AG04449 (cell line): ENCODE measurements at places on chromosomes 3 and 15.

- DNase-seq: no peak
Measured at GRCh38 chr3:2838546-2839157, 271.5 kb downstream of the IL5RA start.

GRCh38 chr3:80159990-80160506 is 392.2 kb upstream of the ROBO1 start:
- DNase-seq: no peak

DNA sequence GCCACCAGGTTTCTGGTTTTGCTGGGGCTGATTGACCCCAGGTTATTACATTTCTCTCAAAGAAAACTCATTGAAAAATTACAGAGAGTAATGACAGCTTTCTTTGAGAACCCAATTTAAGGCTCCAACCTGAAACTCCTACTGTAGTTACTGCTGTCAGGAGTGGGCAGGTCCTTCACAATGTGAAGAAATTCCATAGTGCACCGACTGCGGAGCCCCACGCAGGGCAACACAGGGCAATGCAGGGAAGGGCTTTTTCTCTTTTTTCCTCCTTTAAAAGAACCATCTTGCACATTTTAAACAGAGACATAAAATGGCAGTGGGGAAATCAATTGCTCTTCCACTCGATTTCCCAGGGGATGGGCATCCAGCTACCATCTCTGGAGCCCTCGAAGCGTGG is 74.3 kb downstream of the NUP210 start:
- no peak for DNase-seq

DNA sequence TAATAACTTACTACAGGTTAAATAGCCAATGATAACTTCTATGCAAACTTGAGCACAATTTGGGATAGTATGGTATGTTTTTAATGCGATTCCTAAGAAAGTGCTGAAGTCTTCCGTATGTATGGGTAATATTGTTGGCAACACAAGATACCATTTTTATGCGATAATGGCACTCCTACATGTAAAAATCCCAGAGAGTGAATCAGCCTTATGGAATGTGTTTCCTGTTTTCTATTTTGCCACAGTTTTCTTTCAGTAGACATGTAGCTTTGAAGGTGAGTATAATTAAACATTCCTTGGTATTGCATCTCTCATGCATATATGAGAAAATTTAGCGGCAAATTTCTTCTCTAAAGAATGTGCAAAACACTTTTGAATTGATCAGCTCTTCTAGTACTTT is 396.8 kb upstream of the AZI2 start:
- DNase-seq: no peak

DNA sequence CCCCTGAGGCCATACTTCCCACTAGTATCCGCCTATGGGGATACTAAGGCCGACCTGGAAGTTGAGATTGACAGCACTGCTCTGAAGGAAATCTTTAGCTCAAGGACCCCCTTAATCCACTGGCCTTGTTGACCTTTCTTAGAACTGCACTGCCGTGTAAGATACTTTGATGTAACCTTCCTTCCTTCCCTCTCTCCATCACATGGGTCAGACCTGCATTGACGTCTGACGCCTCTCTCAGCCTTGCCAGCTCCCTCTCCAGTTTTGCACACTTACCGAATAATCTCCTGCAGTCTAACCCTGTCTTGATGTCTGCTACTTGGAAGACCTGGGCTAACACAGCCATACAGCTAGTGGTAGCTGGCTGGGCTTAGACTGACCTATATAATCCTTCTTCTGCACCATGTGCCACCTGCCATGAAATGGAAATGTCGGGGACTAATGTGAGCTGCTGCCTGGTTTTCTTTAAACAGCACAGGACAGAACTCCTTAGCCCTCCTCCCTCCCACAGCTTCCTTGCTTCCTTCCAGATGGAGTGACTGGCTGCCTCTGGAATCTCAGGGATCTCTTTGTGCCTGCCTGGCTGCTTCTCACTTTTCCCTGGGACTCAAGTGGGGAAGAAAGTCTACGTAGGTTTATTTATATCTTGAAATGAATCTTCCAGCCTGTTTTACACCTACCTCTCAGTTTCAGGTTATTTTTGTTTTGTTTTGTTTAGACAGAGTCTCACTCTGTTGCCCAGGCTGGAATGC is 39.2 kb upstream of the HERC1 start:
- no peak for DNase-seq

GRCh38 chr3:110752307-110752706 is 319.3 kb upstream of the NECTIN3 start:
- no peak for DNase-seq

DNA sequence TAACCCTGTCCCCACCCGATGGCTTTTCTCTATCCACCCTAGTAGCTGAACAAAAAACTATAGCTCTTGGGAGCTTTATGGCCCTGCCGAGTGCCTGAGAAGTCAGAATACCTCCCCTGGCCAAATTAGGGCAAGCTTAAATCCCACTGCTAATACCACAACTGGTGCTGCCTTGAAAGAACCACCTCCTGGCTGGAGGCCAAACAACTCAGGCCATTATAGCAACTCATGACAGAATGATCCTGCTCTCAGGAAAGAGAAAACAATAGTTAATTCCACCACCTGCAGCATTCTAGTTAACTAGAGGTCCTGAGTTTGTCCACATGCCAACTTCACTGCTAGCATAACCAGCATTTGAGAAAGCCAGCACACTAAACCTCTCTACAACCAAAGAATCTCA is 123.2 kb downstream of the RTP4 start:
- DNase-seq: no peak

DNA sequence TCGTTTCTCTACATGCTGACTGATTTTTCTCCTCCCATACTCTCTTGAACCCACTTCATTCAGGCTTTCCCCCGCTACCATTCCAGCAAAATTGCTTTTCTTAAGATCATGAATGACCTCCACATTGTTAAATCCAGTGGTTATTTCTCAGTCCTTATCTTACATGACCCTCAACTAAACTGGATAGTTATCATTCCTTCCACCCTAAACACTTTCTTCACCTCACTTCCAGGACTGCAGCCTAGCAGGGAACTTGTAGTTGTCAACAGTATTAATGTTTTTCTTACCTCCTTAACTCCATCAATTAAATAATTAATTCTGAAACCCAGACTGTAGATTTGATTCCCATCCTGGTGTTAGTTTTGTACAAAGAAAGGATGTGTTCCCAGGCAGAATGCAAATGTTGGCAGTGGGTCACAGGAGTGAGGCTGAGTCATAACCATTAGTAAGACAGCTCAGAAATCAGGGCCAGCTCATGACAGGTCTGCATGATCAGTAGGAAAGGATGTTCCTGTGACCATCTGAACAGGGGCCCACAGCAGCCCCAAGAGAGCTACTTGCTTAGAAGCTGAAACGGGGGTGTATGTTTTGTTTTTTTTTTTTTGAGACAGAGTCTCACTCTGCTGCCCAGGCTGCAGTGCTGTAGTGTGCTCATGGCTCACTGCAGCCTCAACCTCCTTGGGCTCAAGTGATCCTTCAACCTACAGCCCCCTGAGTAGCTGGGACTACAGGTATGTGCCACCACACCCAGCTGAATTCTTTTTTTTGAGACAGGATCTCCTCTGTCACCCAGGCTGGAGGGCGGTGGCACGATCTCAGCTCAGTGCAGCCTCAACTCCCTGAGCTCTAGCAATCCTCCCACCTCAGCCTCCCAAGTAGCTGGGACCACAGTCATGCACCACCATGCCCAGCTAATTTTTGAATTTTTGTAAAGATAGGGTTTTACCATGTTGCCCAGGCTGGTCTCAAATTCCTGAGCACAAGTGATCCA is 9.1 kb downstream of the BCL2L10 start:
- peak; percentile 78 for DNase-seq

DNA sequence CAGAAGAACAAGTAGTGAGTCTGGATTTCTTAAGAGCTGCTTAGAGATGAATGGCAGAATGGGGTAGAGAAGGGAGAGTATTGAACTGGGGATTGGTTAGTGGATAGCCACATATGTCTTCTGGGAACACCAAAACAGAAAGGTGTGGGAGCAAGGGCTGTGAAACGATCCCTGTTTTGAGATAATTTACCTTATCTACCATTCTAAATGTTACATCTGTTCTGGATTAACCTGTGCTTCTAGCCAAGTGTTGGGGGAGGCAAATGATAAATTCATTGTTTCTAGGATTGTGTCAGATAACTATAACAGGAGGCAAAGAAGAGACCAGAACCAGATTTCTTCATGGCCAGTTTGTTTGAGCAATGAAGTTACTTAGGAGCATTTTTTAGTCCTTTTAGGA is 8.4 kb downstream of the NR1D2 start:
- DNase-seq: no peak

DNA sequence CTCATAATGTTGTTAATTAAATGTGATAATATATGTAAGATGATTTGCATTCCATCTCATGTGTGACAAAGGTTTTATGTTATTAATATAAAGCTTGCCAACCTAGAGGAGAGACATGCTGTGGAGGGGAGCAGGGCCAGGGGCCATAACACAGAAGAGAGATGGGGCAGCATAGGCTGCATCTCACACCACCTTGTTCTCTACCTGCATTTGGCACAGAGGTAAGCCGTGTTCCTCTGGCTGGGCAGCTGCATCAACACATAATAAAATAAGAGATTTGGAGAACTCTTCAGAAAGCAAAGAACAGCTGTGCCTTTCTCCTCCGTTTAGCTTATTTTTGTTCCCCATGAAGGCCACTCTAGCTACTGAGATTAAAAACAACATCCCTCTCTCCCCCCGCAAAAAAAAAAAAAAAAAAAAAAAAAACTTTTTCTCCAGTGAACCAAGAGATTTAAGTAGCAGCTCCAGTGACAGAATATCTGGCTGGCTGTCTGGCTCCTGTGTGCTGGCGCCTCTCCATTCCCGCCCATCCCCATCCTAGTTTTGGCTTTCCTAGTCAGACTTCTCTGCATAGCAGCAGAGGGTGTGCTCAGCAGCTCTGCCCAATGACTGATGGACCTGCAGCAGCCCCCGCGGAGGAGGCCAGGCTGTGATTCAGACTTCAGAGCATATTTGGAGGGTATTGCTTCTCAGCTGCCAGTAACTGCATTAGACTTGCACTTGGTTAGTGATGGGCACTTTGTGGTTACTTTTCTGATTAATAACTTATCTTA is 52.2 kb upstream of the STXBP5L start:
- peak; percentile 63 for DNase-seq

DNA sequence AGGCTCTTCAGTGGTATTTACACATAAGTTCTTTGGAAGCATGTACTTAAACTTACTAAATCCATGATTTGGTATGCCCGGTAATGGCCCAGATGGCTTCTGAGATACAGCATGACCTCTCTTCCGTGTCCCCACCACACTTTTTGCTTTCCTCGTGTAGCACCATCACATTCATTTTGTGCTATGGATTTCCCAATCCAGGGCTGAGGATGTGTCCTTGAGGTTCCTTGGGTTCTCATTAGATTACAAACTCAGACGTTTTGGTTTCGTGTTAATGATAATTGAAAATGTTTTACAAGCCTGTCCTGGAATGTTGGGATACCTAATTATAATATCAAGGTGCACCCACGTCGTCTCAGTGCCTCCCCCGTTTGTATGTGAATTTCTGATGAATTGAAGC is 7.3 kb downstream of the ABHD2 start:
- DNase-seq: no peak

GRCh38 chr3:197135212-197135611 is 105.6 kb upstream of the MELTF start:
- DNase-seq: no peak

DNA sequence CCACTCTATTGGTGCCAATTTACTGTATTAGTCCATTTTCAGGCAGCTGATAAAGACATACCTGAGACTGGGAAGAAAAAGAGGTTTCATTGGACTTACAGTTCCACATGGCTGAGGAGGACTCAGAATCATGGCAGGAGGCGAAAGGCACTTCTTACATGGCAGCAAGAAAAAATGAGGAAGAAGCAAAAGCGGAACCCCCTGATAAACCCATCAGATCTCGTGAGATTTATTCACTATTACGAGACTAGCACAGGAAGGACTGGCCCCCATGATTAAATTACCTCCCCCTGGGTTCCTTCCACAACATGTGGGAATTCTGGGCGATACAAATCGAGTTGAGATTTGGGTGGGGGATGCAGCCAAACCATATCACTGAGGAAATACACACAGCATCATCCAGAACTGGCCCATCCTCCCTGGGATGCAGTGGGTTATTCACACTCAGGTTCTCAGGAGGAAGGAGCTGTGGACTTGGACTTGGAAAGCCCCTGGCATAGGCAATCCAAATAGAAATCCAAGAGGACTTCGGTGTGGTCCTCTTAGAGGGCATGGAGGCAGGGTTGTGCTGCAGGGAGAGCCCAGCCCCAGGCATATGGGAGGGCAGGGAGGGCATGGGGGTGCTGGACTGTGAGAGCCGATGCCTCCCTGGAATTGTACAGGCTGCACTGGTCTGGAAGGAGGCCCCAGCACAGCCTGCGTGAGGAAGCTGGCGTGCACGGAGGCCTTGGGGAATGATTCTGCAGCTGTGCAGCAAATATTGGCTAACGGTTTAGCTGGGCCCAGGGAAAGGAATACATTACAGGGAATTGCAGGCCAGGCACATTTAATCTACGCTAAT is 62.9 kb downstream of the EFCAB12 start:
- DNase-seq: no peak

DNA sequence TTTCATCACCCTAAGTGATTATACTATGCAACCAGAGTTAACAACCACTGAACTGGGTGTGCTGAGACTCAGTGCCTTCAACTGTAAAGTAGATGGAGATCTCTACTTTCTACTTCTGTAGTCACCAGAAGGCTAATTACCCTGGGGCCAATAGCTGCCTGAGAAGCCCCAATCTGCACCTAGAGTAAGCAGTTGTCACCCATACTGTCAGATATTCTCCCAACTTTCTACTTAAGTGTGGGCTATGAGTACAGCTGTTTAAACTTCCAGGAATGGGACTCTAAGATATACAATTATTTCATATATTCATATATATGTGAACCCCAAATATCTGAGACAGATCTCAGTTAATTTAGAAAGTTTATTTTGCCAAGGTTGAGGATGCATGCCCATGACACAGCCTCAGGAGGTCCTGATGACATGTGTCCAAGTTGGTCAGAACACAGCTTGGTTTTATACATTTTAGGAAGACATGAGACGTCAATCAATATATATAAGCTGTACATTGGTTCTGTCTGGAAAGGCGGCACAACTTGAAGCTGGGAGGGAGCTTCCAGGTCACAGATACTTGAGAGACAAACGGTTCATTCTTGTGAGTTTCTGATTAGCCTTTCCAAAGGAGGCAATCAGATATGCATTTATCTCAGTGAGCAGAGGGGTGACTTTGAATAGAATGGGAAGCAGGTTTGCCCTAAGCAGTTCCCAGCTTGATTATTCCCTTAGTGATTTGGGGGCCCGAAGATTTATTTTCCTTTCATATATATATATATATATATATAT is 41.9 kb downstream of the CCNL1 start:
- no peak for DNase-seq

- no peak for DNase-seq
Measured at GRCh38 chr3:41872157-41872556, 89.7 kb downstream of the ULK4 start.

GRCh38 chr3:144229330-144229729 is 257.7 kb downstream of the DIPK2A start:
- DNase-seq: no peak

GRCh38 chr3:169666376-169667165 is 3.1 kb upstream of the MECOM start:
- DNase-seq: no peak

- DNase-seq: no peak
Measured at GRCh38 chr3:71625676-71626075, 42.1 kb upstream of the FOXP1 start.

GRCh38 chr15:55937040-55937439 is 56.4 kb downstream of the NEDD4 start:
- DNase-seq: no peak
